ENCODE measurements at places on chromosomes 1 and 21.

DNA sequence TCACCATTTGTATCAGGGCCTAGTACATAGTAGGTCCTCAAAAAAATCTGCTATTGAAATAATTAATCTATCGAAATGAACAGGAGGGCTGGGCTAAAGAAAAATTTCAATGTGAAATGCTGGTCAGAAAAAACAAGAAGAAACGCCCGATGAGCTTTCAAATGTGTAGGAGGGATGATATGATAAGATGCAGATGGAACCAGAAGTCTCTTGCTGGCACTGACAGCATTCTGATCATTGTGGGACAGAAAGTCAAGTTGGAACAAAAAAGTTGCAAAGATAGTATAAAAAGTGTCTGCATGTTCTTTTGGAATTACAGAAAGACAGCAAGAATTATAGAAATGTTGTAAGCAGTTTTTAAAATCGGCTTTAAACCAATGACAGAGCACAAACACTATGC lies 11.1 kb downstream of the G0S2 start:
- DNase-seq = no peak

GRCh38 chr1:180343921-180344769 lies 114.1 kb downstream of the LHX4 start:
- peak; percentile 23 for DNase-seq

DNA sequence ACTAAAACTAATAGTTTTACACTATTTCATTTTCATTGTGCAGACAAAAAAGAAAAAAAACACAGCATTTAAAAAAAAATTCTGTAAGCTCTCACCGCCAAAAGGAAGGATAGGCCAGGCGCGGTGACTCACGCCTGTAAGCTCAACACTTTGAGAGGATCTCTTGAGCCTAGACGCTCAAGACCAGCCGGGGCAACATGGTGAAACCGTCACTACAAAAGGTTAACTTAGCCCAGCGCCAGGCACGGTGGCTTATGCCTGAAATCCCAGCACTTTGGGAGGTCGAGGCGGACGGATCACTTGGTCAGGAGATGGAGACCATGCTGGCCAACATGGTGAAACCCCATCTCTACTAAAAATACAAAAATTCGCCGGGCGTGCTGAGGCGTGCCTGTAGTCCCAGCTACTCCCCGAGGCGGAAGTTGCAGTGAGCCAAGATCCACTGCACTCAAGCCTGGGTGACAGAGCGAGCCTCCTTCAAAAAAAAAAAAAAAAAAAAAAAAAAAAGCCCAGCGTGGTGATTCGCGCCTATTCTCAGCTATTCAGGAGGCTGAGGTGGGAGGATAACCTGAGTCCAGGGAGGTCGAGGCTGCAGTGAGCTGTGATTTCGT lies 14.3 kb upstream of the SPEN start:
- peak; percentile 48 for DNase-seq

DNA sequence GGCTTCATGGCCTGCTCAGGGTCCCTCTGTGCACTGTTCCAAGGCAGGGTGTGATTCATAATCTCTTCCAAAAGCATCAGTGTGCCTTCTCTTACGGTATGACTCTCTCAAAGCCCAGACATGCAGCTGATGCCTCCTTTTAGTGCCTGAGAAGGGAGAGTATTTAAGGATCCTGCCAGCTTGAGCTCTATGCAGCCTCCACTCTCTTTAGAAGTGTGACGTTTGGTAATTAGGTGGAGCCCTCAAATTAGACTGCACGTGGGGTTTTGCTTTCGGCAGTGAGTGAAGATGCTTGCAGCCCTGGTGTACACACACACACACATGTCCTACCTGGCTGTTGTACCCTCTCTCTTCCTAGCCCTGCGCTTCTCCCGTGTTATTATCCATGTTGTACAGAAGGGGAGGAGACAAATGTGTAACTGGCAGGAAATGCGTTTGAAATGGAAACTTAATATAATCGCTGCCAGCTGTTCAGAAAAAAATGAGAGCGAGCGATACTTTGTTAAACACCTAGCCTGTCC lies 2.6 kb upstream of the C1orf174 start:
- DNase-seq = no peak

DNA sequence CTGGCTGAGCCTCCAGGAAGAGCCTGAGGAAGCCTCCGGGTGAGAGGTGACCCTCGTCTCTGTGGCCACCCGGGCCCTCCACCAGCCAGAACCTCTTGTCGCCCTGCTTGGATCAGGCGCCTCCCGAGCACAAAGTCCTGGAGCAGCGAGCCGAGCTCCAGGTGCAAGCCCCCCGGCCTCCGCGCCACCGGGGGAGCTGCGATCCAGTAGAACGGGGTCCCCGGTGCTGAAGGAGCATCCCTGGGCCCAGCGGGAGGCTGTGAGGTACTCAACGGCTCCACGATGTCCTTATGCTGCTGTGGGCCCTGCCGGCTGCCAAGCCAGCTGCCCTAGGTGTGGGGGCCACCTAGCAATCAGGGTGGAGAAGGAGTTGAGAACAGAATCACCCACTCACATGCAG lies 102.8 kb downstream of the PRDM16 start:
- no peak for DNase-seq

DNA sequence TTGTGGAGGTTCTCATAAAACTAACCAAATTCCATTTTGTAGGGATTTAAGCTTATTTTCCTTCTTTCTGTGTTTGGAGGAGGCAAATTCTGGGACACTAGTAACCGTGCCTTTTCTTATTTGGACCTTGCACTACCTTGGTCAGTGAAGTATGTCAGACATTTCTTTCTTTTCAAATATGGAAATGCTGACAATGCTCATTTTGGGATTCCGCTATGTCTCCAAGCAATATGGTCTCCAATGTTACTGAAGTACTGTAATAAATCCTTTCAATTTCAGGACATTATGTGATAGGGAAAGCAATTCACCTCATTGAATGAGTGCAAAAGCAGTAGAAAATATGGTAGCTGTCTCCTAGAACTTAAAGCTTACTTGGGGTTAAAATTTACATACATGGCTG lies 372.3 kb downstream of the HLX start:
- DNase-seq = no peak

DNA sequence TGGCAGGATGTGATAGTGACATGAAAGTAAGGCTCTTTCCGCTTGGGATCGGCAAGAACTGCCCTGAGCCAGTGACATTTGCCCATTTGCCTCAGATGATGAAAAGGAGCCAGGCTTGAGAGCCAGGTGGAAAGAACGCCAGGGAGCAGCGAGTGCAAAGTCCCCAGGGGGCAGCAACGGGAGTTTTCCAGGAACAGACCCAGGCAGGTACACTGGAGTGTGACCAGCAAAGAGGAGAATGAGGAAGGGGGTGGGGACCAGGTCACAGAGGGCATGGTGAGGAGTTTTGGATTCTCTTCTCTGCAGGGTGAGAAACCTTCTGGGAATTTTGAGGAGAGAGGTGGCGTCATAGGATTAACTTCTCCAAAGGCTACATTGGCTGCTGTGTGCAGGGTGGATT lies 10.8 kb upstream of the ETS2 start:
- no peak for DNase-seq

GRCh38 chr1:166193057-166193698 lies 26.4 kb upstream of the FAM78B start:
- DNase-seq = no peak

- DNase-seq = no peak
Observed at GRCh38 chr1:29414086-29414485, 177.8 kb downstream of the PTPRU start.

- peak; percentile 36 for DNase-seq
Observed at GRCh38 chr1:101238031-101238628, 1.3 kb downstream of the S1PR1 start.

GRCh38 chr1:182679684-182680083 lies 4.7 kb downstream of the RGS8 start:
- no peak for DNase-seq

DNA sequence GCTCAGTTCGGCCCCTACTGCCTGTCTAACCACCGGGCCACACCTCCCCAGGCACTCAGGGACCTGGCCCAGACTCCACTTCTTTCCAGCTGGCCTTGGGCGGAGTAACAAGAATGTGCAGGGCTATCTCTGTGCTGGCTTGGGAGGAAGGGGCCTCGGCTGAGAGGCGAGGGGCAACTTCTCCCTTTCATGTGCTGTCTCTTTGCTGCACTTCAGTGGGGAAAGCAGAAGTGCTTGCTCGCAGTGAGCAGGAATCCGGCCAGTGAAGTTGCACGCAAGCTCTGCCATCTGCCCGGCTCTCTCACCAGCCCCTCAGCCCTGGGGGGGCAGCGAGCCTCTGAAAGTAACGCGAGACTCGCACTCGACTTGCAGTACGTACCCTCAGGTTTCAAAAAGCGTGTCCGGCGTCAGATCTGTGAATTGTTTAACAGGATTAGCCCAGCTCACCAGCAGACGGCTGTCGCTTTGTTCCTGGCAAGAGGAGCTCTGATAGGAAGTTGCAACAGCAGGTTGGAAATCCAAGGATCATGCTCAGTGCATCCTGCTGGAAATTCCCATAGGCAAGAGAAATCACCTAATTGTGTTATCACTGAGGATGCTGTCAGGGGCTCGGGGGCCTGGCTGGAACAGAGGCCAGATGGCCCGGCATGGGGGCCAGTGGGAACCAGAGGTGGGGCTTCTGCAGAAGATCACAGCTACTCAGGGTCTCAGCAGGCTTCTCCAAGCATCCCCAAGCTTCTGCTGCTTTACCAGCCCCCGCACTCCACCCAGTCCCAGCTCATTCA lies 221.1 kb downstream of the NPHP4 start:
- no peak for DNase-seq

- DNase-seq = no peak
Observed at GRCh38 chr1:244344001-244344400, 107.7 kb downstream of the ADSS2 start.

GRCh38 chr1:44713321-44713781 lies 17.6 kb downstream of the RNU5D-1 start:
- DNase-seq = no peak

GRCh38 chr1:15758953-15759661 lies 512 bp downstream of the FBLIM1 start:
- peak; percentile 36 for DNase-seq

GRCh38 chr1:177432897-177433296 lies 262.1 kb downstream of the BRINP2 start:
- no peak for DNase-seq

GRCh38 chr1:170674239-170674638 lies 10.3 kb downstream of the PRRX1 start:
- DNase-seq = no peak

DNA sequence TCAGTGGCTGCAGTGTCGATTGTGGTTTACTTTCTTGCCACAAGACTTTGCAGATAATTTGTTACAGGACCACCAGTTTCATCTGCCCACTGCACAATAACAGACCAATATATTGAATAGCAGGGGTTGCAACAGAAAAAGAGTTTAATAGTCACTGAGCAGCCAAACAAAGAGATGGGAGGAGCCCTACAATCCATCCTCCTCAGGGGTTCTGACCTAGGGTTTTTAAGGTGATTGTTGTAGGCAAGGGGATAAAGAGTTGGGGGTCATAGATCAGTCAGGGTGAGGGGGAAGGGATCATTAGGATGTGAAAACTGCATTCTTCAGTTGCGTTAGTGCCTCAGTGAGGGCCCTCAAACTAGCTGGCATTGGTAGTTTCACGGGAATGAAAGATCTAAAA lies 110.7 kb upstream of the OLFM3 start:
- no peak for DNase-seq

- peak; percentile 29 for DNase-seq
Observed at GRCh38 chr1:209416039-209416438, 167.5 kb upstream of the CAMK1G start.

GRCh38 chr1:204791453-204792353 lies 79.0 kb upstream of the NFASC start:
- peak; percentile 52 for DNase-seq

- no peak for DNase-seq
Observed at GRCh38 chr21:35663856-35664606, 396.3 kb downstream of the SETD4 start.

GRCh38 chr1:160032165-160032820 lies 503 bp upstream of the PIGM start:
- DNase-seq = peak; percentile 25

DNA sequence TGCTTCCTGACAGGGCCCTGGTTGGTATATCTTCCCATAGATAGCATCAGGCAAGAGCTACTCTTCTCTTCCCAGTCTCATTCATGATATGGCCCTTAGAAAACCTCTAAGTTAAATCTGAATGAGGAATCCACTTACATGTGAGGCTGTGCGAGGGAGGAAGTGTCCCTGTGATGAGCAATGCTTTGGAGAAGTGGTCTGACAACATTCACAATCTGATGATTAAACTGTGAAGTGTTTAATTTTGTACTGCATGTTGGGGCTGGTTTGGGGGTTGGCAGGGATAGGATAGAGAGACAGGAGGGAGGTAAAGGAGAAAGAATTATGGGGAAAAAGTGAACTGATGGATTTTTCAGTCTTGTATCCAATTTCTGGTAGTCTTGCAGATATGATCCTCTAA lies 421.2 kb upstream of the DAB1 start:
- DNase-seq = peak; percentile 6

DNA sequence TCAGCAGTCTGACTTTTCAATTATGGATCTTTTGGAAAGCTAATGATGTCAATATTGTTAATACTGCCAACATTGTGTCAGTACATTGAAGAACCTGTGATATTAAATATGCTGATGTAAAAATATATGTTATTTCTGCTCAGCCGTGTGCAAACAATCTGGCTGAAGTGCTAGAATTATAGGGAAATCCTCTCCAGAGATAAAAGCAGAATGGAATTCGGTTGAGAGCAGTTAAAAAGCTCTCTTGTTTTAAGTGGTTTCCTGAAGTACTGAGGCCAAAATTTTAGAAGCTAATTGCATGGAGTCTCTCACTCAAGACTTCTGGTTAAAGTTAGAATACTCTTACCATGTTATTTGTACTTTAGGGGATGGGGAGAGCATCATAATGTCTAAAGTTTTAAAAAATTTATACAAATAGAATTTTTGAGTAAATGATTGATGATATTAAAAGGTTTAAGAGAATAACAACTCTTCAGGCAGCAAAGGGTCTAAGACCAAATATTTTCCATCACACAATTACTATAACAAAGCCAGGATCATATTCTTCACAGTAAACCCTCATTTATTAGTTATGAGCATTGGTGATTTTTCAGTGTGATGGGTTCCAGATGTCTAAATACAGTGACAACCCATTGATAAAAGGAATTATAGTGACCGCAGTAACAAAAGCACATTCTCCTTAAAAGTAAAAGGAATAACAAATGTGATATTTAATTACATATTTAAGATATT lies 834.2 kb upstream of the CXADR start:
- no peak for DNase-seq

GRCh38 chr1:2199042-2199810 lies 4.7 kb upstream of the FAAP20 start:
- peak; percentile 93 for DNase-seq

- DNase-seq = peak; percentile 52
Observed at GRCh38 chr1:25922971-25923552, 16.8 kb upstream of the STMN1 start.

DNA sequence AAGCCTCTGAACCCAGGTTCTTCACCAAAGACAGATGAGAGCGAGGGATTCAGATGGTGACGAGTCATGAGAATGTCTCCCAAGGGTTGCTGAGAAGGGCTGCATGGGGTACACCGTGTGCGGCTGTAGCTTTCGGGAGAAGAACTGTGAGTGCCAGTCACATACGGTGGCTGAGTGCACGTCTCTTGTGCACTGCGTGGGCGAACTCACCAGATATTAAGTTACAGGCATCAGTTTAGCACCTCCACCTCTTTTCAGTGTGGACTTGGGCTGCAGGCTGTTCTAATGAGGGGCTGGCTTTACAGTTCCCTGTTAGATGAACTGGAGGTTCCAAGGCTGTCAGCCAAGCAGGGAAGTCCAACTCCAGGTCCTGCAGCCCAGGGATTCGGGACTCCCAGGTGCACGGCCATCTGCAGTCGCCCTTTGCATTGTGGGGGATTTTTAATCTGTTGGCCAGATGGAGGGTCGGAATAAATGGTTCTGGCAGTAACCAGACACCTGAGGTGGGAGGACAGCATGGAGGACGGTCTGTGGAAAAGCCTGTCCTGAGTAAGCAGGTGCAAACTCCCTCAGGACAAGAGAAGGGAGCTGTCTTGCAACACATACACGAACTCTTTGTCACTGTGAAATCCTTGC lies 26.5 kb upstream of the AVPR1B start:
- DNase-seq = no peak
